Stimulated activated CD8-positive, alpha-beta memory T cell treated with anti-CD3 and anti-CD28 coated beads, Interleukin-7, amount 100 ng/mL, for 4 hours (primary cell): ENCODE measurements at places on chromosomes 5 and 9.

GRCh38 chr9:122103985-122104384 lies 10.9 kb upstream of the TTLL11 start:
- no peak for DNase-seq

DNA sequence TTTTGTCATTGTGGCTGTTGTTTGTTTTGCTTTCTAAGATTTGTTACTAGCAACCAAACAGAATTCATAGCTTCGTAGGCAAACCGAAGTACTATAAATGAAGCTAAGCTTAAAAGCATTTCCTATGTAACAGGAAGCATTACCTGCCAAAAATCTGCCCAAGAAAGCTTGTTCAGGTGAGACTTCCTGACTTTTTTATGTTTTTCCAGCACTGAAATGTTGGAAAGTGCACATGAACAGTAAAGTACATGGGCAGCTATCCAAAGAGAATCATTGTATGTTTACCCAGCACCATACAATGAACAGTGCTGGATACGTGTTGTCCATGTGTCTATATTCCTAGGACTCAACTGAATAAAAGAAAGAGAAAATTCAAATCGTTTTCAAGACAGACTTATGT lies 247.1 kb downstream of the NFIB start:
- no peak for DNase-seq

GRCh38 chr5:82984786-82985735 lies 92.1 kb downstream of the TMEM167A start:
- DNase-seq: no peak

DNA sequence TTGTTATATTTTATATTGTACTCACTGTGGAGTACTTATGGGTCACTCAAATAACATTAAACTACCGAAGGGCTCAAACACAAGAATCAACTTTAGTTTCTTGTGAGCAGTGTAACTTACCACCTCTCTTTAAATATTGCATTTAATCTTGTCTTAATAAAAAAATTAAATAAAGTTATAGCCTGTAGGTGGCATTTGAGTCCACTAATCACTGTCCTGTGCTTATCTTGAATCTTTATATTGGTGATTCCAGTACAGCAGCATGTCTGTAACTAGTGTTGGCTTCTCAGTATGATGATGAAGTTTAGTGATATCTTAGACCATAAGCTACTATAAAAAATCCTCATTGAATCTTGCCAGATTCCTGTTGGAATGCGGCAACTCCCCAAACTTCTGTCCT lies 313.8 kb downstream of the FAM170A start:
- DNase-seq: no peak

GRCh38 chr5:83993803-83994202 lies 273.1 kb upstream of the HAPLN1 start:
- DNase-seq: no peak

- peak; percentile 15 for DNase-seq
Observed at GRCh38 chr5:14413331-14413750, 168.3 kb upstream of the OTULINL start.

DNA sequence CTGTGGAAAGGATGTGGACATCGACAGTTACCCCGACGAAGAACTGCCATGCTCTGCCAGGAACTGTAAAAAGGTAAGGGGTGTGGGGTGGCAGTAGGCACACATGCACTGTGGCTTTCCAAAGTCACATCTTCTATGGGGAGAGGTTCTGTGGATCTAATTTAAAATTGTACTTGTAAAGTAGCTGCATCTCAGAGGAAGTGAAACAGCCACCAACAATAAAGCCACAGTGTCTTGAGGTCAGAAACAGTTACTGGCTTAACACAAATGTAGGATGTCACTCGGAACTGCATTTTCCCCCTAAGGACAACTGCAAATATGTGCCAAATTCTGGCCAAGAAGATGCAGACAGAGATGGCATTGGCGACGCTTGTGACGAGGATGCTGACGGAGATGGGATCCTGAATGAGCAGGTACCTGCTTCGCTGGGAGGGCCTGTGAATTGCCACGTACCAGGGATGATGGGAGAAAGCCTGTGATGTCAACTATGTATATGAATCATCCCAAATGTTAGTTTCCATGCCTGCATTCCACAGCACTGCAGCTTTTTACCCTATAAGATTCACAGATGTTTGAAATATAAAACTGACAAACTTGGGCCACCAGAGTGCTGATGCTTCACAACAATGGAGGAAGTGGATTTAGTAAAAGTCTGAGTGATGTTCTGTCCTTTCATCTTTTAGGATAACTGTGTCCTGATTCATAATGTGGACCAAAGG lies 35.3 kb downstream of the THBS4 start:
- DNase-seq: no peak

DNA sequence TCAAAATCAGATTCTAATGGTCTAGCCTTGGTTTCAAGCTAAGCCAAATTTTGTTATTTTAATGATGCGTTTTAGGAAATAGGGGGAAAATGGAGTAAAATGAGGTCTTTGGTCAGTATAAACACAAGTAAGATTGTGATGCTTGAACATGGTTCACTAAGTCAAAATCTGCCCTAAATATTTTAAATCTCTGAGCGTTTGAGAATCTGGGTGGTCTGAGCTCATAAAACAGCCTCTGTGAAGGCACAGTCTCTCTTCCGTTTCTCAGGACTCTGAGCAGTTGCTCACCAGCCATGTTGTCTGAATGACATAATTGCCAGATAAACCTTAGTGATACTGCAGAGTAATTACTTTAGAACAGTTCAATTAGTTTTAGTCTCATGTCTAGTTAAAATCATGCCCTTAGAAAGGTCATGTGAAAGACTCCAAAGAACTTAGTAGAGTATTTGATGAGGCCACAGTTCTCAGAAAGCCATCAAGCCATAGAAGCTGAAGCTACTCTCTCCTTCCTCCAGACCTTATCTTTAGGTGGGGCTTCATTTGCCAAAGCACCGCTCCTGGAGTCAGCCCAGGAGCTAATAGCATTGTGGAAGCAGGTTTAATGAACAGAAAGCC lies 257.1 kb upstream of the MAP3K1 start:
- DNase-seq: no peak

- no peak for DNase-seq
Observed at GRCh38 chr5:35860686-35861085, 4.0 kb downstream of the IL7R start.

DNA sequence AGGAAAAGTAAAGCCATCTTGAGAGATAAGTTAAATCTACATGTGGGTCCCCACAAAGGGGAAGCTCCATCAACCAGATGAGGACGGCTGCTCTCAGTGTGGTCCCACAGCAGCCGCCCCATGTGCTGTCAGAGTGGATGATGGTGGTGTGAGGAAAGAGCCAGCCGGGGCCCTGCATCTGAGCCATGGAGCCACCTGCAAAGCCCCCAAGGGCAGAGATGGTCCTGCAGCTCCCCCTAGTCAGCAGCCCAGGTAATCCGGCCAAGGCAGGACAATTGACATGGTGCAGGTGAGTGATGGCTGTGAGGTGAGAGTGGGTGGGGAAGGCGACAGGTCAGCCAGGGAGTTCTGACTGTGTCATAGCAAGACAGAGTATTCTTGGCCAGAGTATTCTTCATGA lies 458.8 kb downstream of the ICE1 start:
- no peak for DNase-seq

GRCh38 chr9:8252445-8252844 lies 452.9 kb upstream of the DMAC1 start:
- no peak for DNase-seq

DNA sequence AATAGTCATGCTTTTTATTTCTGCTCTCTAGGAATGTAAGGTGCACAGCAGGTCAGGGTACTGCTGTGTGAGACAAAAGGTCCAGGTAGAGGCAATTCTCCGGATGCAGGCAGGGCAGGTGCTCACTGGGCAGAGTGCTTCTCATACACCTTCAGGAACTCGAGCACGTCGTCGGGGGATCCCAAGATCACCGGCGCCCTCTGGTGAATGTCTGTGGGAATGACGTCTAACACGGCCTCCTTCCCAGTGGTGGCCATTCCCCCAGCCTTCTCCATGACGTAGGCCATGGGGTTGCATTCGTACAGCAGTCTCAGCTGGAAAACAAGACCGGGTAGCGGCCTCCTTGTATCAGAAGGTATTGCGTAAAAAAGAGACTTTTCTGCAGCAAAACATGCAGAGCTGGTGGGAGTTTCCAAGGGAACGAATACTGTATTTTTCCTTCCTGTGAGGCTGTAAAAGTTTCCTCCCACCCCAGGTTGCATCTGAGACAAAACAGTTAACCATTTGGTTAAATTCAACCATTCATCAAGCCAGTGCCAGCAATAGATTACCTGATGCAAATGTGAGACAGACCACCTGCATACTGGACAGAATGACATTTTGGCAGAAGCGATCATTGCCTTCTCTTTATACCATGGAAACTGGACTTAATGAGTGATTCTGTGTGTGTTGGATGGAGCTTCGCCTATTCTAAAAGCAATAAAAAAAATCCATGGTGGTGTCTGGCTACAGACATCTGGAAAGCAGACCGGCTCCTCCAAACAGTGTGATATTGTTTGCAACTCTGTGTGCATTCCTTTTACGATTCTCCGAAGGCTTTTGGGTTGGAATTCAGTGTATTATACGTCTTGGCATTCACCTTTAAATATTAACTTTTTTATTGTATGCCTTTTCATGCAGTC lies 9.9 kb upstream of the FBP2 start:
- DNase-seq: peak; percentile 35

DNA sequence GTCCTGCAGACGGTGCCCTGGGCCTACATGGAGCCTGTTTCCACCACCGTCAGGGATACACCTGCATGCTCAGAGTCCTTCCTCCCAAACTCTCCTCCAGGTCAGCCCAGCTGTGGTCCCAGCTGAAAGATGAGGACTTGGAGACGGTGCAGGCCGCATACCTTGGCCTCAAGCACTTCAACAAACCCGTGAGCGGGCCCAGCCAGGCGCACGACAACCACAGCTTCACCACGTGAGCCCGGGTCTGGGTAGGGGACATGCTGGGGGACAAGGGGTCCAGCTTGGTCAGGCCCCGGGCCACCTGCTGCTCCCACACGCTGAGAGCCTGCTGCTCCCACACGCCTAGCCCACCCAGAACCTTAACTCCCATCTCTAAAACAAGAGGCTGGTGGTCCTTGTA lies 16.6 kb upstream of the CARD19 start:
- DNase-seq: no peak

DNA sequence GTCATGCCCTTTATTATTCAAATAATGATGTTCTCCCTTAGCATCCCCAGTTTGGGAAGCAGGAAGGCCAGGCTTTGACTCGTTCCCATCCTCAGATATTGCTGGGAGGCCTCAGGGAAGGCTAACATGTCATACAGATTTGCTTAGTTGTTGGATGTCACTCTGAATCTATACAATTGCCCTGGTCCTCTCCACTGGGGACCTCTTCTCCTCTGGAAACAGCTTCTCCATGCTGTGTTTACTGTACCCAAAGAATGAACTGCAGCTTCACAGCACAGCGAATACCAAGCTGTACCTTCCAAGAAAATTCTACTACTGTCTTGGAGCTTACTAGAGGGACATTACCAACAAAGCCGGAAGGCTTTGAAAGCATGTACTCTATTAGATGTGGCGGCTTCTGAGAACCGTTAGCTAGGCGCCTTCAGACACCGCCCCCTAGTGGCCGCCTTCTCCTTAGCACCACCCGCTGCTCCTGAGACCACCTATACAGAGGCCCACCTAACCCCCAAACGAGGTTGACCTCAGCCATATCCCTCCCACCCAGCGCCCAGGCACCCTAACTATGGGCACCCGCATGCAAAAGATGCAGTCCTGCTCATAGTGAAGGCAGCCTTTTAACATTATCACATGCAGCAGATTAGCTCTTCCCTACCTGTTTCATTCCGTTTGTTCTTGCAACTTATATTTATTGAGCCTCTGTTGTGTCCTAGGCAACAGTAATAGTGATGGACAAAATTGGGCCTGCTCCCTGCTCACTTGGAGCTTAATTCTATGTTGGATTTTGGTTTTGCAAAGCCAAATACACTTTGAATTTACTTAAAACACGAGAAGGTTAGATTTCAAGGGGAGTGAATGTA lies 34.9 kb upstream of the FOXI1 start:
- DNase-seq: no peak

- DNase-seq: no peak
Observed at GRCh38 chr9:137201205-137201868, 796 bp upstream of the TPRN start.

GRCh38 chr5:169610606-169611005 lies 26.5 kb upstream of the DOCK2 start:
- no peak for DNase-seq

- DNase-seq: no peak
Observed at GRCh38 chr5:23864786-23865185, 357.4 kb downstream of the PRDM9 start.

DNA sequence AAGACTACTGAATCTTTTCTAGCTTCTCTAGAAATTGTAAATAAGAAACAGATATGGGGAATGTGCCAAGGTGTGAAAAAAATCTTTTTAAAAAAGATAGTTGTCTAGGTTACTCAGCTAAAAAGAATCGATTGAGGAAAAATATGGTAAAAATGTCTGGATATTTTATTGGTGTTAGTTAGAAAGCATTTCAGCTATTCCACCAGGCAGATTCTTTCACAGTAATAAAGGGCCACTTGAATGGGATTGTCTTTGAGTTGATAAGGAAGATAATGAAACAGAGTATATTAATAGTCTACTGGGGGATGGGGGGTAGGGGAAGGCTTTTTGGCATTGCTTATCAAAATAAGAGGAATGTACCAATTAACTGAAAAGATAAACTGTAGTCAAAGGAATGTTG lies 51.9 kb downstream of the SLIT3 start:
- DNase-seq: no peak

- DNase-seq: no peak
Observed at GRCh38 chr9:76191493-76191892, 202.7 kb downstream of the RFK start.

DNA sequence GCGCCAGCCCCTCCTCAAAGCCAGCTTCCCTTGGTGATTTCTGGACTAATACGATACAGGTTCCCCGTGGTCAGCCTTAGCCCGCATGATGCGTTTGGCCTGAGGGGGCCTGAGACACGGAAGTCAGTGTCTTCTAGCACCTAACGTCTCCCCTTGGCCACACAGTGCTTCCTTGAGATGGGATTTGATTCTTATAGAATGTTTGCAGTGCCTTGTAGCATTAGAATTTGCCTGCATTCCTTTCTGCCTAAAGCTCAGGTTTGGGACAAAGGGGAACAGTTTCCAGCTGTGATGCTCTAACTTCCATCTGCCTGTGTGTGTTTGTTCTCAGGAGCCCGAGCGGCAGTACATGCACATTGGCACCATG lies 34.4 kb downstream of the CFAP90 start:
- DNase-seq: no peak

DNA sequence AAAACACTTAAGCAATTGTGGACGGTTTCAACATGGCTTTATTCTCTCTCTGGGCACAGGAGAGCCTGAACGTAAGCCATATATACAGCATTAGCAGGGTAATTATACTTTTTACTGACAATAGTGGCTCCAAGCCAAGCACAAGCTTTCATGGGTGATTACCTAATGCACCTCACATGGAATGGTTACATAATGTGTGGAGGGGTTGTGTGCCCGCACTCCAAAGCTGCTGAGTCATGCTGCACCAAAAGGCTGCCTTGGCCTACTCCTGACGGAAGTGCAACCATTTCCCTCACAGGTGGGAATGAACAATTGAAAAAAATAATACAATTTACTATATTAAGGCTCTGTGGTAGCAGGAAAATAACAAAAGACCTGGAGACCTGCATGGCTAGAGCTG lies 86.5 kb upstream of the ATP10B start:
- DNase-seq: no peak
